ENCODE measurements at places on chromosomes 12 and 14.

DNA sequence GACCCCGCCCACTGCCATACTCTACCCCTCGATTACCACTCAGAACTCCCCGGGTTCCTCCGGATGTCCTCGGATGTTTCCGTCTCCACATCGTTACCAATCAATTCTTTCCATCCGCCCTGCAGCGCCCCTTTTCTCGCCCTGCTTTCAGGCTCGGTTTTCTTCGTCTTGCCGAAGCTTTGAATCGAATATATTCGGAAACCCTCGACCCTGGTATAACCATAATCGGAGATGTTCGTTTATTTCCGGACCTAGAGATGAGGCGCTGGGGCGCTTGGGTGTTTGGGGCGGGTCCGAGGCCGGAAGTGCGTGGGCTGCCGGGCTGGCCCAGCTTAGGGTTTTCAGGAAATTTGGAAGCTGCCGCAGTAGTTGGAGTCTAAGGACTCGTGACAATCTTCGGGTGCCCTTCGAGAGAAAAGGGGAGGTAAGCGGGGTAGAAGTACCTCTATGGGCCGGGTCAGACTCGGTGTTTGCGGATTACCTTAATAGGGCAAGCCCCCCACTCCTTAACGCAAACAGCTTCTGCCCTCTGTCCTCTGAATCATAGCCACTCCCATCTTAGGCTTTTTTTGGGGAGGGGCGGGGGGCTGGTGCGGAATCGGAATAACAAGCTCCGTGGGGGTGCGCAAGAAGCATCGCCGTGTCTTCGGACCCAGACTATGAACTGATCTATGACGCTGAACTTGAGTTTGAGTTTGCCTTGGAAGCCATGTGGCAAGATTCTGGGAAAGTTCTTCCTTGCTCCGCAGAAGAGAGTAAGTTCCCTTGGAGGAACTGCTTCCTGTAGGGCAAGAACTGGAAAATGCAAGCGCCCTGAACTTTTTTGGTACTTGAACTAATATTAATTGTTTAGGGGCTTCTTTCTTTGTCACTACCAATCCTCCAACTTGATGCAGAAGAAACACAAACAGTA lies at the start of gene C14orf119:
Gene C14orf119, plus strand, starts transcription at position 310 of the 913 bp plus-strand sequence. CDS start 2,154 bp downstream, outside the sequence.
- DNase-seq: peak; percentile 99

DNA sequence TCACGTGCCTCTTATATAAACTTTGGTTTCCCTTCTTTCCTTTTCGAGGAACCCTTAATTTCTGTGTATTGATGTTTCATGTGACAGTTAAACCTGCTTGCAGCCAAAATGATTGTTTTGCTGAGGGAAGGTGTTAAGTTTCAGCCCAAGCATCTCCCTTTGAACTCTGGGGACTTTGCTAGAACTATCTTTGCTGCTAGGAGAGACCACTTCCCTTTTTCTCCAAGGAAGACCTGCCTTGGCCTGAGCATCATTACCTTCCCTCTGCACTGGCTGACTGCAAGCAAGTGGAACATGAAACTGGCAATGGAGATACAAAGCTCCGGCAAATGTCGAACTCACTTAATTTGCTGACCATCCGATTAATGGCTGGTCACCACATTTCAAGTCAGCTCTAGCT lies 192.8 kb downstream of the GRIN2B start:
- no peak for DNase-seq

GRCh38 chr12:70197345-70197744 lies 45.9 kb upstream of the CNOT2 start:
- DNase-seq: no peak

GRCh38 chr12:114046236-114046998 lies 80.3 kb upstream of the RBM19 start:
- DNase-seq: no peak

GRCh38 chr14:61130512-61131260 lies 149.6 kb downstream of the SLC38A6 start:
- no peak for DNase-seq

- DNase-seq: no peak
Measured at GRCh38 chr12:65925626-65926025, 101.3 kb downstream of the HMGA2 start.

GRCh38 chr12:89513544-89513943 lies 11.1 kb downstream of the GALNT4 start:
- DNase-seq: no peak

- DNase-seq: peak; percentile 48
Measured at GRCh38 chr14:91509083-91509877, 830 bp downstream of the PPP4R3A start.

DNA sequence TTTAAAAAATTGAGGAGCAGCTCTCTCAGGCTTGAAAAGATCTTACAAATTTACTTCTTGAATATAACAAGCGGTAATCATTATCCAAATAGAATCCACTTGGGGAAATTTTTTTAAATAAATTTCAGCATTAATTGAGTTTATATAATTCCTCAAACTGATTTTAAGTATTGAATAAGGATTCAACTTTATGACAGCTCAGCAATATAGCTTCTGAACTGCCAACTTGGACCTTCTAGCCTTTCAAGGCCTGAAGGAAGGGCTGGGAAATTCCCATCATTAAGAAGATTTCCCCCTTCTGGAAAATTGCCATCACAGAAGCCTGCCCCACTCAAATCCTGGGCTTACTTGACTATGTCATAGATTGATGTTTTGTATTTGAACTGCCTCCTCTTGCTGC lies 57.5 kb upstream of the GARIN2 start:
- no peak for DNase-seq

DNA sequence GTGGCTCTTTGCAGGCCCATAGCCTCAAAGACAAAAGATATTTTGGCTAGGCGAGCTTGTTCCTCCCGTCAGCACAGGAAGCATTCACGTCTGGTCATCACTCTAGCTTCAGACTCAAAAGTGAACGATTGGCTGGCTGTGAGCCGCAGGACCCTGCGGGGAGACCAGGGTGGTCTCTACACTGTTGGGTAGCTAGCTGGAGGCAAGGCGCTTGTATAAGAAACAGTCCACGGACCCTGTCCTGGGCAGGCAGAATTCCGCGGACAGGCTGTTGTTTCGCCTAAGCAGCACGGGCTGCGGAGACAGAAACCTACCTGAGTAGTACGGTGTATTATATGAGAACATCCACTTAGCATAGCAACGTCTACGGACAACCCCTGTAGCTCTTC lies 29.6 kb downstream of the WBP11 start:
- DNase-seq: no peak

DNA sequence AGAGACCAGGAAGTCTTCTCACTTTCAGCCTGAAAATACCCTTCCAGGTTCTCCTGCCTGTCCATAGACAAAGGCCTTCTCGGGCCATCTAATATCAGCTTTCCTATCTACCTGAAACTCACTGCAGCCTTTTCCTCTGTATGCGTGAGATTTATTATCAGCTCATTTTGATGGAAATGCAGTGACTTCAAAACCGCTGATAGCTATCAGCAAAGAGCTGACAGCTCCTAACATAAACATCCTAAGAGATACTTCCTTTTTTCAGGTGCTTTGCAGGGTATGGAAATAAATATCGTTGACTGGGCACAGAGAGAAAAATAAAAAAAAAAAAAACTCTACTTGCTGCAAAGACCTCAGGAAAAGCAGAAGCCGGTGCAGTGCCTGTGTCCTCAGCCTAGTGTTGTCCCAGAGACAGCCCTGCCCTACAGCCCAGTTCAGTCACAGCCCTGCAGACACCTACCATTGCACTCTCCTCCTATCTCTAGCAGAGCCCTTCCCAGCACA lies 215.0 kb upstream of the EGLN3 start:
- DNase-seq: no peak

DNA sequence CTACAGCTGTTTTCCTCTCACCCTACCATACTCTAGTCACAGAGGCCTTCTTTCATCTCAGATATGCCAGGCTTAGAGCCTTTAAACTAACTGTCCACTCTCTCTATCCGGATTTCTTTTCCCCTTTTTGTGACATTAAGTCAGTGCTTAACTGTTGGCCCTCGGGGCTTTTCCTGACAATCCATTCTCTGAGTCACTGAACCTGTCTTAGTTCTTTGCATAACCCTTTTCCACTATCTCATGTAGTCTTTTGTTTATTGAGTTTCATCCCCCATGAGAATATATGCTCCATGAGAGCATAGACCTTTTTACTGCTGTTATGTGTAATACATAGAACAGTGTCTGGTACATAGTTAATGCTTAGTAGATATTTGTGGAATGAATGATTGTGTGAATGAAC lies 68.7 kb downstream of the PLEKHA5 start:
- DNase-seq: no peak

DNA sequence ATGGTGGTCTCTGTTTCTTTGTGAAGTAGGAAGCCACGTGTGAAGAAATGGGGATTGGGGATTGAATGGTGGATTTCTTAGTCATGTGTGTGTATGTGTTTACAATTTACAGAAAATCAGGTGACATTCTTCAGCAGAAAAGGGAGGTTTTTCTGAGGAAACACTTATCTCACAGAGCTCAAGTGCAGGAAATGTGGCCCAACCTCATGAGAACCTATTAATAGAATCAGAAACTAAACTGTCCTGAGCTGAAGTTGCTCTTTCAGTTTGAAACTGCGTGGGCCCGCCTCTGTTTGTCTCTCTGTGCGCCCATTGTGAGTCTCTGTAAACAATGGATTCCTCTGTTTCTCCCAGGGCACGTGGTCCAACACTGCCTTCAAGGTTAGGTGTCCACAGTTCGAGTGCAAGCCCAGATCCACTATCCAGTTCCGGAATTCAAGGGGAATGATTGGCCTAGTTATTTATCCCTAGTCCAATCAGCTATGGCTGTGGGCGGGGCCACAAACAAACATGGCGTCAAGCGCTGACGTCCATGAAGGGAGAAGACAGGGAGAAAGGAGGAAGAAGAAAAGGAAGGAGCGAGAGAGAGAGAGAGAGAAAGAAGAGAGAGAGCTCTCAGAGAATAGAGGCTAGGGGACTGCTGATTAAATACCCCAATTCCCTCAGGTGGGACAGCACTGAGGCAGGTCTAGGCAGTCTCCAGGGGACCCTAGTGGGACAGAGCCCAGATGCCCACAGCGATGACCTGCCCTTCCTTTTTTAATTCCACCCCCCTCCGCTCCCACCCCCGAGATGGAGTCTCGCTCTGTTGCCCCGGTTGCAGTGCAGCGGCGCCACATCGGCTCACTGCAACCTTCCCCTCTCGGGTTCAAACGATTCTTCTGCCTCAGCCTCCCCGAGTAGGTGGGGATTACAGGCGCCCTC lies 31.4 kb upstream of the C12orf76 start:
- DNase-seq: peak; percentile 80

DNA sequence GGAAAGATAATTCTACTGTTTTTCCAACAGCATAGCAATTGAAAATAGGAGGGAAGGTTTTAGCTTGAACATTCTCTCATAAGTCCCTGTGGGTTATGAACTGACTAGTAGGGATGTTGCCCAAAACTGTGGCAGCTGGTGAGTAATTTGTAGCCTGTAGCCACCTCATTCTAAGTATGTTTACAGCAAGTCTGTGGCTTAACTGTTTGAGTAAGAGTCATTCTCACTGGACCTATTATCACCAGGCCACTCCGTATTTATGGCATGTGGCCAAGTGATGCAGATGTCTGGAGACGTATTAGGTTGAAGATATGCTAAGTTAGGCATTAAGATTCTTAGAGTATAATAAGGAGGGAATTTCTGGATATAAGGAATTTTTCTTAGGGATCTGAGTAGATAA lies 458.3 kb downstream of the ETNK1 start:
- no peak for DNase-seq

DNA sequence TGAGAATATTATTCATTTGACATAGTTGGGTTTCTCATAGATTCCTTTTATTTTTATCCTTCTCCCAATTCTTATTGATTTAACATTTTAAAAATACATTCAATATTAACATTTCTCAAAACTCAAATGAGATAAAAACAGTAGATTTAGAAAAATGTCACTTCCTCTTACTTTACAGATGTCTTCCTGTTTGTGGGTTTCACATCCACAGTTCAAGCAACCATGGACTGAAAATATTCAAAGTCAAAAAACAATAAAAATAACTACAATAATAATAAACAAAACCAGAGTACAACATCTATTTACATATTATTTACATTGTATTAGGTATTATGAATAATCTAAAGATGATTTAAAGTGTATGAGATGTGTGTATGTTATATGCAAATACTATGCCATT lies 111.3 kb upstream of the SLC16A7 start:
- no peak for DNase-seq

GRCh38 chr12:80702889-80703805 lies 4.3 kb upstream of the MYF6 start:
- no peak for DNase-seq

GRCh38 chr14:39554576-39554975 lies 122.3 kb upstream of the FBXO33 start:
- no peak for DNase-seq

- no peak for DNase-seq
Measured at GRCh38 chr14:59306775-59307174, 118.3 kb downstream of the DAAM1 start.

- DNase-seq: no peak
Measured at GRCh38 chr14:60773558-60773957, 39.0 kb downstream of the MNAT1 start.

DNA sequence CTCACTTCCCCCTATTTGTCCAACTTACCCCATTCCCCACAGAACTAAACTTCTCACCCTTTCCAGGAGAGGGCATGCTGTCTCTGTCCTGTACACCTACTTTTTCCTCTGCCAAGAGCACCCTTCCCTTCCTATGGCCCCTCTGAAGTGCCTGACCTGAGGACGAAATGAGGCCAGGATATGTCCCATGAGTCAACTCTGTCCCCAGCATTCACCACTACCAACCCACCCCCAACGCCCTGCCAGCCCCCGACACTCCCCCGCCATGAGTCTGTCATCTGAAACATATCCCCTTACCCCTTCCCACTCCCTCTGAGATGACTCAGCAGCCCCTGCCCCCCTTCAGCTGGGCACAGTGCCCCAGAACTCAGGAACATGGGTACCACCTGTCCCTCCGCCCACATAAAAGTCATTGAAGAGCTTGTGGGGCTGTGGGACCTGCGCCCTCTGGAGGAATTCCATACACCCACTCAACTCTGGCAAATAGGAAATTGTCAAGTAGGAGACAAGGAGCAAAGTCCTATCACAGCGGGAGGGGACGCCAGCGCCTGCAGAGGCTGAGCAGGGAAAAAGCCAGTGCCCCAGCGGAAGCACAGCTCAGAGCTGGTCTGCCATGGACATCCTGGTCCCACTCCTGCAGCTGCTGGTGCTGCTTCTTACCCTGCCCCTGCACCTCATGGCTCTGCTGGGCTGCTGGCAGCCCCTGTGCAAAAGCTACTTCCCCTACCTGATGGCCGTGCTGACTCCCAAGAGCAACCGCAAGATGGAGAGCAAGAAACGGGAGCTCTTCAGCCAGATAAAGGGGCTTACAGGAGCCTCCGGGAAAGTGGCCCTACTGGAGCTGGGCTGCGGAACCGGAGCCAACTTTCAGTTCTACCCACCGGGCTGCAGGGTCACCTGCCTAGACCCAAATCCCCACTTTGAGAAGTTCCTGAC lies 26.3 kb downstream of the ITGA7 start:
- DNase-seq: no peak

DNA sequence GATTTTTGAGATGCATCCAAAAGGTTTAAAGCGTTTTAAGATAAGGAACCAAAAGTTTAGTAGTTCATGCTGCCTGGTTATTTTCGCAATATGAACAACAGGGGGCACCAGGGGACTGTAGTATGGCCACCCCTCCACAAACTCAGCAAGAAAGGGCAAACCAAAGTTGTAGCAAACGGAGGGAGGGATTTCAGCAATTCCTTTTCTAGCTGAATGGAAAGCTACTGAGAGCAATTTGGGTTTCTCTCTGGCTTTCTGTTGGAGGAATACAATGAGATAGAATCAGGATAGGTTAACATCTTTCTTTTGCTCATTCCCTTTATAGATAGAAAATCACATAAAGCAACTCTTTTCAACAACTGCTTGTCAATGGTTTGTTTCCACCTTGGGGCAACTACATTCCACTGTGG lies 62.5 kb downstream of the DRAM1 start:
- peak; percentile 64 for DNase-seq

Data from CD4-positive, alpha-beta T cell treated with Interleukin-17A for 4 hours (primary cell).